ENCODE measurements at places on chromosomes 13 and 19. TPM values are rescaled to one million over a fixed set of nuclear protein-coding genes. Genes with fewer than 3 reads are reported as not detected.

Gene RDH8
- not detected for total RNA-seq

Gene LYL1
- total RNA-seq, result 11.5 TPM

Gene ZNF626
- total RNA-seq, result 8.7 TPM

Gene GRIK5
- total RNA-seq, result 0.80 TPM

All from mesenteric fat pad (tissue), 1 donor.